Dermis microvascular lymphatic vessel endothelial cell (primary cell): ENCODE measurements at places on chromosomes 5 and 9. TPM values are rescaled to one million over a fixed set of nuclear protein-coding genes. Genes with fewer than 3 reads are reported as not detected.

Gene IFNK
- total RNA-seq, result not detected in 2 replicates

Gene LECT2
- not detected in 2 replicates for total RNA-seq

Gene PFN3
- not detected in 2 replicates for total RNA-seq

Gene GRXCR2
- not detected in 2 replicates for total RNA-seq

Gene CNTNAP3
- total RNA-seq, result 38.8 and 78.6 TPM in 2 replicates

Gene NR5A1
- not detected in 2 replicates for total RNA-seq

Gene SLC6A19
- not detected in 2 replicates for total RNA-seq

Gene ADRB2
- total RNA-seq, result 10.7 and 12.3 TPM in 2 replicates

Gene USP20
- total RNA-seq, result 4.7 and 8.5 TPM in 2 replicates

Gene CDH9
- not detected in 2 replicates for total RNA-seq

Gene WWC1
- 0.13 and 0.63 TPM in 2 replicates for total RNA-seq
